ENCODE measurements at places on chromosomes 12 and 14.

DNA sequence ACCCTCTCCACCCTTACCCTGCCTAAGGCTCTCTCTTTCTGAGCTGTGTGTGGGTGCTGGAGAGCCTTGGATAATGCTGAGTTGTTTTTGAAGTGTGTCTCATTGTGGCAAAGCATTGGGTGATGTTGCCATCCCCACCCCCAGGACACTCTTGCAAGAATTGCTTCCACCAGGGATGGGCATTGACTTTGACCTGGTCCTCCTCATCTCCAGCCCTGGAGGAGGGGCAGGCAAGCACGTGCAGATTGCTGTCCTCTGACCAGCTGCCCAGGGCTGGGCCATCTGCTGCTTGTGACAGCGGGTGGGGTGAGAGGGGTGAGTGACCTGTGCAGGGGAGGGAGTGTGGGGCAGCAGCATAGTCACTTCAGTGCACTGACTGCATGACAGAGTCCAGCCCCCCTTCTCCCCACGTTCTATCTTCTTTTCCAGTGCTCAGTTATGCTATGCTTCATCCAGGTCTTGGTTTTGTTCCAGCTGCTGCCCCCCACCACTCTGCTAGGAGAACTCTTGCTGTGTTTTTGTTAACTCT lies 26.2 kb downstream of the SUSD6 start:
- DNase-seq: no peak

DNA sequence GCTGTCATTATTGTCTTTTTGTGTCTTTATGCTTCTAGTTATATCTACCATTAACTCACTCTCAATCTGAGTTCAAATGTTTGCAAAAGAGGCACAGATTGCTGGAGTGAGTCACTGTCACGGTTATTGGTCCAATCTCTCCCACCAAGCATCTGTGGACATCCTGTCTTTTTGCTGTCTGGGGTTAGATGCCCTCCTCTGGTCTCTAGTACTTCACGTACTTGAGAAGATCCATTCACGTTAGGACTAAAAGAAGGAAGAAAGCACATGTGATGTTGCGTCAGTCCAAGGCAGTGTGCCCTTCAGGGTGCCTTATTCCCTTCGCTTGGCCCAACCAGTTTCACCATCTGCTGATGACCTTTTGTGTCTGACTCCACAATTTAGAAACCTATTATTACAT lies 72.3 kb upstream of the STXBP6 start:
- no peak for DNase-seq

GRCh38 chr12:75848431-75848925 lies 183.1 kb downstream of the PHLDA1 start:
- no peak for DNase-seq

DNA sequence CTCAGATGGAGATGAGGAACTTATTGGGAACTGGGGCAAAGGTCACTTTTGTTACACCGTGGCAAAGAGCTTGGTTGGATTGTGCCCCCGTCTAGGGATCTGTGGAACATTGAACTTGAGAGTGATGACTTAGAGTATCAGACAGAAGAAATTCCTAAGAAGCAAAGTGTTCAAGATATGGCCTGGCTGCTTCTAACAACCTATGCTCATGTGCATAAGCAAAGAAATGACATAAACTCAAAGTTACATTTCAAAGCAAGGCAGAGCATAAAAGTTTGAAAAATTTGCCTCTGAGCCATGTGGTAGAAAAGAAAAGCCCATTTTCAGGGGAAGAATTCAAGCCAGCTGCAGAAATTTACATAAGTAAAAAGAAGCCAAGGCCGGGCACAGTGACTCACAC lies 21.5 kb upstream of the RAP1B start:
- DNase-seq: no peak

DNA sequence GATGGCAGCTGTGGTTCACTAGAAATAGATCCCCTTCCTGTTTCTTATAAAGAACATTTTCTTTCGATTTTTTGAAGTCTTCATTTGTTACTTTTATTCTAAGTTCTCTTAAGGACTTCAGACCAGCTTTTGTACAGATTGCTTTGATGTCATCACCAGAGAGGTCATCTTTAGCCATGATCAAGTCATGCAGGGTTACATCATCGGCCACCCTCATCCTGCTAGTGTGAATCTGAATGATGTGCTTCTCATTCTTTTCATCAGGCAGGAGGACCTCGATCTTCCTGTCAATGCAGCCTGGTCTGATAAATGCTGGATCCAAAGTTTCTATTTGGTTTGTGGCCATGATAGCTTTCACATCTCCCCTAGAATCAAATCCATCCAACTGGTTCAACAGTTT lies 706.7 kb downstream of the RERGL start:
- no peak for DNase-seq

GRCh38 chr12:94172973-94173372 lies 24.6 kb downstream of the PLXNC1 start:
- DNase-seq: no peak

GRCh38 chr12:56801661-56802622 lies 38.8 kb downstream of the HSD17B6 start:
- no peak for DNase-seq

DNA sequence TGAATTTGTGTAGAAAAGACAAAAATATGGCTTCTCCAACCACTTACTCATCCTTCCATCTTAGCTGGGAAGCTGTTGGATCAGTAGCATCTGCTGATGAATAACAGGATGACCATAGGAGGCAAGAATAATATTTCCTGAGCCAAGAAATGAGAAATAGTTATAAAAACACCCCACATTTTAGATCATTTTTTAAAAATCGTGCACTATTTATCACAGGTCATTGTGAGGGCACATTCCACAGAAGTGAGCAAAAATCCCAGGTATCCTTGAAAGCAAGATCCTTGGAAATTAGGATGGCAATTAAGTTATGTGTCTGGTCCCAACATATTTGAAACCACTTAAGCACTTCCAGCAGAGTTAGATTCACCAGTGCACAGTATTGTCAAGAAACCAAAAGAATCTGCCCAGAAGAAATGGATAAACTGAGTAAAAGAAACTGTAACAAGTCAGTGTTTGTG lies 8.4 kb downstream of the FAR2 start:
- DNase-seq: no peak

GRCh38 chr12:58159941-58160340 lies 218.6 kb downstream of the ATP23 start:
- no peak for DNase-seq

DNA sequence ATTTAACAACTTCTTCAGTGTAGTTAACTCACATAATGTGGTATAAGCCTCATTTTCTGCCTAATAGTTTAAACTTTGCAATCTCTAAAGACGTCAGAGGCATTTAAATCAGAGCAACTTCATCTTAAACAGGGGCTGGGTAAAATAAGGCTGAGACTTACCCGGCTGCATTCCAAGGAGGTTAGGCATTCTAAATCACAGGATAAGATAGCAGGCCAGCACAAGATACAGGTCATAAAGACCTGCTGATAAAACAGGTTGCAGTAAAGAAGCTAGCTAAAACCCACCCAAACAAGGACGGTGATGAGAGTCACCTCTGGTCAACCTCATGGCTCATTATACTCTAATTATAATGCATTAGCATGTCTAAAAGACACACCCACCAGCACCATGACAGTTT lies 115.6 kb upstream of the PKP2 start:
- no peak for DNase-seq

GRCh38 chr12:118356809-118357256 lies 15.9 kb downstream of the TAOK3 start:
- DNase-seq: no peak

GRCh38 chr14:73239393-73240241 lies 2.3 kb downstream of the PAPLN start:
- peak; percentile 54 for DNase-seq
